ENCODE measurements at places on chromosomes 3 and 15.

DNA sequence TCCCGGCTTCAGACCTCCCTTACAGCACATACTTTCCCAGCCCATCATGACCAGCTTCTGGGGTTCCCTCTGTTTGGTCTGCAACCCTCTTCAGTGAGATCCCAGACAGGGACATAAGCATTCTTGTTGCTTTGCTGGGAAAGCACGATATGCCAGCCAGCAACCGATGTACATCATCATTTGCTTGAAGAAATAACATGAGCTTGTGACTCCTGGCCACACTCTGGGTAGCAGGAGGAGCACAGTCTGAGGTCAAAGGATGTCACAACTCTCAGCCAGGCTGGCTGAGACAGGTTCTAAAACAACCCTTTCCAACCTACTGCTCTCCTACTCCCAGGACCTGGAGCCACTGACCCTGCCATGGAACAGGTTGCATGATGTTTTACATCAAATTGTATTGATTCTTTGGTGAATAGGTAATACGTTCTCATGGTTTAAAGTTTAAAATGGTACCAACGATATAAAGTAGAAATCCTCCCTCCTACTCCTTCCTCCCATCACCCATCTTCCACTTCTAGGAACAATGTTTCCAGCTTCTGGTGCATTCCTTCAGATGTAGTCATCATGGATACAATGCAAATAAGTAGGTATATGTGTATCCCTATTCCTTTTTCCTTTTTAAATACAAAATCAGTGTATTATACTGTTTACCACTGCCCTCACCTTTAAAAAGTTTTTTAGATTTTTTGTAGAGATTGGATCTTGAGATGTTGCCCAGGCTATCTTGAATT is 190.3 kb downstream of the OPA1 start:
- DNase-seq, result no peak

DNA sequence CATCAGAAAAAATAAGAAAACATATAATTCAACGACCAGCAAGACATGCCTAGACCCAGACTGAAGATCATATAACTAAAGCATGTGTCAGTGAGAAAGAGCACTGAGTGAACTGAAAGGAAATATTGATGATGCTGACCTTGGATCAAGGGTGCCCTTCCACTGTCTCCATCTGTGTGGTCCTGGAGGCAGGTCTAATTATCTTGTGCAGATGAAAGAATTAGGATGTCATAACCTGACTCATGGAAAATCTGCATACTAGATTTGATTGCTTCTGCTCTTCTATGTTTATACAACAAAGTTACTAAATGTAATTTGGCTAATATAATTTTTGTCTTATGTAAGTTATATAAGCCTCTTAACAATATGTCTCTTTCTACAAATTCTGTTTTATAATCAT is 264.6 kb upstream of the TGFBR2 start:
- no peak for DNase-seq

GRCh38 chr3:73052857-73053256 is 8.6 kb upstream of the EBLN2 start:
- no peak for DNase-seq

- no peak for DNase-seq
Measured at GRCh38 chr15:38874464-38874863, 309.9 kb upstream of the RASGRP1 start.

DNA sequence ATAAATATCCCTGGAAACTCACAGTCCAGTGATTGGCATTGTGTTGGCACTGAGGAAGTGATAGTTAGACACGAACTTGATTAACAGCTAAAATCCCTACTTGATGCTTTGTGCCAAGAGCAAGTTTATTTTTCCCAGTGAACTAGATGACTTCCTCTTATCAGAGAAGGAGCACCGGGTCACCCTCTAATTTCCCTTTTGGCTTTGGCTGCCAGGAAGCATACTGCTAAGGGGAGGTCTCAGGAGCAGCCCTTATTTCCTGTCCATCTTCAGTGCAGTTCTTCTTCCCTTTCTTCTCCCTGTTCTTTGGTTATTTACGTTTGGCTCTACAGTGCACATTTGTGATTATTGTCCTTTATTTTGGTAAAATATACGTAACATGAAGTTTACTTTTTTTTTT is 13.0 kb downstream of the FBLN2 start:
- DNase-seq, result no peak

- no peak for DNase-seq
Measured at GRCh38 chr3:167493244-167493643, 19.4 kb upstream of the SERPINI2 start.

DNA sequence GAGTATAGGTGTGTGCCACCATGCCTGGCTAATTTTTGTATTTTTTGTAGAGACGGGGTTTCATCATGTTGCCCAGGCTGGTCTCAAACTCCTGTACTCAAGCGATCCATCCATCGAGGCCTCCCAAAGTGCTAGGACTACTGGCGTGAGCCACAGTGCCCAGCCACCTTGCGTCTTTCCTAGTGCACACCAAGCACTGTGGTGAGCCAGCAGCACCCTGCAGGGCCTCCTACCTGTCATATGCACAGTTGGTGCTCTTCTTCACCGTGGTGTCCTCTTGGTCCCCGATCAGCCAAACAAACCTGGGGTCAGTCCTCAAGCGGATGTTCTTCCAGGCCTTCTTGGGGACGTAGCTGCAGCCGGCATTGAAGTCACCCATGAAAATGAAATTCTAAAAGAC is 13.2 kb downstream of the DNASE1L3 start:
- DNase-seq, result no peak

- DNase-seq, result no peak
Measured at GRCh38 chr15:30940359-30940758, 36.6 kb downstream of the FAN1 start.

- DNase-seq, result no peak
Measured at GRCh38 chr3:135242285-135242684, 447.2 kb downstream of the EPHB1 start.

GRCh38 chr15:98667521-98668179 is 19.3 kb downstream of the IGF1R start:
- no peak for DNase-seq

GRCh38 chr3:23254835-23255234 is 51.7 kb downstream of the UBE2E2 start:
- no peak for DNase-seq

GRCh38 chr15:90001062-90001682 is at the start of gene ZNF710:
Gene ZNF710 (plus strand): TSS chr15:90001324. CDS start chr15:90067138, 65,814 bp downstream.
- DNase-seq, result no peak

GRCh38 chr3:159609625-159610024 is 379.0 kb upstream of the IL12A start:
- no peak for DNase-seq

GRCh38 chr3:129313415-129313664 is 34.7 kb downstream of the HMCES start:
- DNase-seq, result no peak

- no peak for DNase-seq
Measured at GRCh38 chr15:82052751-82053150, 6.9 kb upstream of the MEX3B start.

DNA sequence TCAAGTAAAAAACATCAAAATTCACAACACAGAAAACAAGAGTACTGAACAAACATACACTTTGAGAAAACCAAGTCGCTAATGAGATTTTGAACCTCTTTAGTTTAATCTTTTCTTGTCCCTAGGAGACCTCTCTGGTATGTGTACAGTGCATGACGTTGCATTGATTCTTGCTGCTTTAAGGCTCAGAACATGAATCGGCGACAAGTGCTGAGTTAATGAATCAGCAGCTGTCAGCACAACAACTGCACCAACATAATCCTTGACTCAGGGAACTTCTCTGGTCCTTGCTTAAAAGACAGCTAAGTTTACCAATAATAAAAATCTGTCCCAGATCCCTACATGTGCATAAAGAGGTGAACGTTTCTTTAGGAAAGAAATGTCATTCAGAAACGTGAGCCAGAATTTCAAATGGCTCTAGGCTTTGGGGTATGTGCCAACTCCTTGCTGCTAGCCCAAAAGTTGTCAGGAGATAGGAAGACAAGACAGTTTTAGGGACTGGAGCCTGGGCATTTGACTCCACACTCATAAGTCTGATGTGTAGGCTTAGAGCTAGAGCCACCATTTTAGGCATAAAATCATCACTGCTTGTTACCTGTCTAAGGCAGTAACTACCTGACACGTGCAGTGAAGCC is 86.9 kb downstream of the IL5RA start:
- DNase-seq, result no peak

Measured in stimulated activated CD4-positive, alpha-beta T cell treated with anti-CD3 and anti-CD28 coated beads, TNF-alpha, amount 100 ng/mL, for 4 hours (primary cell).